CD4-positive, alpha-beta T cell treated with Interleukin-4 for 4 hours (primary cell): ENCODE measurements at places on chromosomes 7 and 10.

- DNase-seq: no peak
Measured at GRCh38 chr7:19707240-19707639, 1.6 kb downstream of the POLR1F start.

GRCh38 chr10:108544500-108545120 is 1378.7 kb downstream of the XPNPEP1 start:
- peak; percentile 13 for DNase-seq

DNA sequence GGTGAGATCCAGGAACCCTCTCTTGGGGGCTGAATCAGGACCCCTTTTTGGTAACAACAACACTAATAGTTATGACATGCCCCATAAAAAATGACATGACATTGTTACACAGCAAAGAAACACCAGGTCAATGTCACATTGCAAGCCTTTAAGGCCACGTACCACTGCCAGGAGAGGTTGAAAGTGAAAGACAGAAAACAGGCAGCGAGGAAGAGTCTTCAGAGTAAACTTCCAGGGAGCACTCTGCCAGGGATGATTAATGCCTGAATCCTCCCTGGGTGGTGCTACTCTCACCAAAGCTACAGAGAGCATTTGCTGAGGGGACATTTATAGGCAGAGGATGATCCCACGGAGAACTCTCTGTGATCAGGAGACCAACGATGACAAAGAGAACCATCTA is 551.6 kb downstream of the CALN1 start:
- no peak for DNase-seq

- no peak for DNase-seq
Measured at GRCh38 chr7:47725031-47725780, 143.3 kb upstream of the TNS3 start.

DNA sequence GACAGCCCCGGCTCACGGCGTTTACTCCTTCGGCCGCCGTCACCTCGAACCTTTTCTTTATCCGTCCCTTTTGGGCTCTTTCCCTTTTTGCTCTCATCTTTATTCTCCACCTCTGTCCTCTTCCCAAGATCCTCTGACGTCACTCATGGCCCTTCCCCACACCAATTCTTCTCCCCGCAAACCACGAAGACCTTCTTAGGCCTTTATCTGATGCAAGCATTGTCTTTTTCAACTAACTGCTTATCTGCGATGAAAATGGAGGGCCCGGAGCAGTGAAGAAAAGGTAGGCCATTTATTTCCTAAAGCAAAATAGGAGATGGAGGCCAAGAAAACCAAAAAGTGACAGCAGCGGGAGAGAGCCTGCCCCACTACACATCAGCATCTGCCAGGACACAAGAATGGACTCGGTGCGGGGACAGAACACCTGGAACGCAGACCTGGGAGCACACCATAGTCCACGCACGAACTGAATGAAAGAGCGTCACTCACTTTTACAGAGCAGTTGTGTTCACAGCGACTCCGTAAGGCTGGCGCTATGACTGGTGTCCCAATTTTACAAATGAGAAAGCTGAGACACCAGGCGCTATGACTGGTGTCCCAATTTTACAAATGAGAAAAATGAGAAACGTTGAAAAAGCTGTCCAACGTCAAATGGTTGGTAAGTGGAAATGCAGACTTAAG is 45.3 kb downstream of the ZNF777 start:
- DNase-seq: no peak

DNA sequence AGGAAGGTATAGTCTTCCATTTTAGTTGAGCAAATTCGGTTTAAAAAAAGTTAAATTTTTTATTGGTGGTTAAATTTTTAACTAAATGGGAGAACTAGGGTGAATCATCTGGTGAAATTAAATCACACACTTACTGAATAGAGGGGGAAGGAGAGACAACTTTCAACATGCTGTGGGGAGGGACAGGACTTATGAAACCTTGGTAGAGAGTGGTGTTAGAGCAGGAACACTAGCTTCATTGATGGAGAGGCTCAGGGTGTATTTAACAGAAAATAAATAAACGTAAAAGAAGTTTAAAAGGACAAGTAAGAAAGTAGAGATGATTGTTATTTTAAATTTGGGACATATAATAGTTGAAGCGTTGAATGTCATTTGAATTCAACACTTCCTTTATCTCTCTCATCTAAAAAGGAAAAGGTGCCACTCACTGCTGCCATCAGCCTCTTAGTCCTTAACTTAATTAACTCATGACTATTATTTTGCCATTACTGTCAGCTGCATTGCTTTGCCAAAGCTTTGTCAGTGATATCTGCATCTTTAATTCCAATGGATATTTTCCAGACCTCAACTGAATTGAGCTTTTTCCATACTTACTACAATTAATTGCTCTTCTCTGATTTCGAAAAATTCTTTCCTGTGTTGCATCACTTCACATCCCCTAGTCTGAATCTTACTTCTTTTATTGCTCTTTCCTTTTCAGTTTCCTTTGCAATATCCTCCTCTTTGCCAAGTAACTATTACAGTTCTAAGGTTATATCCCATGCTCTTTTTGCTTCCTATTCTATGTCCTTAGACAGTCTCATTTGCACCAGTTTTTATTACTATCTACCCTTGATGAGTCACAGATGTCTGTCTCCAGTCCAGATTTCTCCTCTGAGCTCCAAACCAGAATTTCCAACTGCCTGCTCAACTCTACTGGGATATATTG is 71.7 kb downstream of the GNAT3 start:
- no peak for DNase-seq

GRCh38 chr7:138945154-138945553 is 36.0 kb downstream of the KIAA1549 start:
- no peak for DNase-seq

DNA sequence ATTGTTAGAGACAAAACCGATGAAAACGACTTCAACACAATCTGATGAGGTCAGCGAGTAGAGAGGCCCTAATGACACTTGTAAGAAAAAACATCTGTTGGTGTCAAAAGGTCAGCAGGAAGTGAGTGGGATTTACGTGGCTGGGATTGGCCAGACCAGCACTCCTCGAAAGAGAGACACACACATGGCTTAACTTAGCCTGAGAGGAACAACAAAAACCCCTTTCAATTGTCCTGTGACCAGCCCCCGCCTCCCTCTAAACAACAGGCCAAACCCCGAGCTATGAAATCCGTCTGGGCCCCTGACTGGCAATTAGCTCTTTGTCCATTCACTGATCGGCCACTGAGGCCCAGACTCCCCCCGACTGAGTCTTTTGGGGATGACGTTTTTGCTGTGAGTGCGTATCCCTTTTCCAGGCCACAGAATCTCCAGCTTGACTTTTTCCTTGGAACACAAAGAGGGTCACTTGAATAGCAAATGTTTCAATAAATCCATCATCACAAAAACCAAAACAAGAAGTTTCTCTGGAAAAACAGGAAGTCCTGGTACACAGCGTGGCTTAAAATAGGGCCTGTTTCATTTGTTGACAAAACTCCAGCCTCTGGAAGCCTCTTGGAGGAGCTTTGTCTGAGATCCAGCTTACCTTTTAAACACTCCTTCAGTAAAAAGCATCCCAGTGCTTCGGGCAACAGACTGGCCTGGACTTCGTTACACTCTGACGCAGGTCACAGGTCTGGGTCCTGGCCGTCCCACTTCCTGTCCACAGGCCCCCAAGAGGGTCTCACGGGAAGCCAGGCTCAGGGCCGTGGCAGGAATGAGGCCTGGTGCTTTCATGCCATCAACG is 103.0 kb downstream of the CTBP2 start:
- no peak for DNase-seq

DNA sequence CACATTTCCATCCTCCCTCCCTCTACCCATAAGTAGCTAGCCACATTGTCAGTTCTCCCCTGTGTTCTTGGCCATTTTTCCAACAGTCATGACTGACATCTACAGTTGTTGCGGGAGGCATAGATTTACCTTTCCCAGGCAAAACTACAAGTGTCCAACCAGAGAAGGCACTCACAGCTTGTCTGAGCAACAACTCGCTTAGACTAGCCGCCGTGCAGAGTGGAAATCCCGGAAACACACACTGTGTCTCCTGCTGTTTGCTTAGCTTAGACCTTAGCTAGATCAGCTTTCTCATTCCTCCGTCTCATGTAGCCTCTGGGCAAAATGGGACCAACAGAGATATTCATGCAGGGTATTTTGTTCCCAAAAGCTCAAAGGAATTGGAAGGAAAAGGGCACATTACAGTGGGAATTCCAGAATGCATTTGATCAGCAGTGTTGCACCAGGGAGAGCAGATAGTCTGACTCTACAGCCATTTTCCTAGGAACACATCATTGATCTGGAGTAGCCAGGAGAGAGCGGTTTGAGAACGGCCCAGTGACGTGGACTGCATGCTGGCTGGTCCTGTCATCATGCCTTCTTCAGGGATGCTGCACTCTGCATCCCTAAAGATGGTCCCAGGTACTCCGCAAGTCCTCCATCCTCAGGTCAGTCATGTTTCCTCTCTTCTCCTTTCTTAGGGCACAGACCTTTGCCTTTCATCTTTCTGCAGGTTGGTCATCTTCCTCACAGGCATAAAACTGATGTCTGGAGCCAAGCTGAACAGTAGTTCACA is 89.4 kb downstream of the C10orf90 start:
- DNase-seq: no peak

DNA sequence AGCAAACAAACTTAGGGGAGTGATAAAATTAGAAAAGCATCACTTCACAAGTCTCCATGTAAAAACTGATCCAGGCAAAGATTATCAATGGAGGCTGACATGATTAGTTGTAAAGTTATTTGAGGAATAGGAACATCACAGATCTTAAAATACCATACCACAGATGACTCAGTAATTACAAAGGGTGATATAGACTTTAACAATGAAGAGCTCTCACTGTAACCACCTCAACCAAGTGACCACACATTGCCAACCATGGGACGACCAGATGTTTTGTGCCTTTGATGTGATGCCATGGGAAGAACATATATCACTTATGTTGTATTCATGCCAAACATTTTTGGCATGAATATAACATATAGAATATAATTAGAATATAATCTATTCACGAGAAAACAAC is 11.7 kb downstream of the AASS start:
- no peak for DNase-seq

DNA sequence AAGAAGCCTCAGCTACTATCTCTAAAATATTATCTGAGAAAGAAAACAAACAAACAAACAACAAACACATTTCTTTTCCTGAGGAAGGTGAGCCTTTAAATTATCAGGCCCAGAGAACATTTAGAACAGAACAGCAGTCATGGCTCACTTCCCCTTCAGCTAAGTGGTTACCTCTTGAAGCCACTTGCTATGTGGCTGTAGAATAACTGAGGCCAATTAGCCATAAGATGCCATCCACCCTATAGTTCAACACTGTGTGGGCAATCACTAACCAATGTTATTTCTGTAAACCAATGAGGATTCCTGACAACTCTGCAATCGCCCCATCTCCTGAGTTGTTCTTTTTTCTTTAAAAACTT is 3.7 kb upstream of the UPP1 start:
- DNase-seq: no peak

- DNase-seq: no peak
Measured at GRCh38 chr7:130270947-130271800, 4.5 kb downstream of the CPA2 start.

- DNase-seq: no peak
Measured at GRCh38 chr7:96953676-96954513, 51.5 kb upstream of the DLX6 start.

- DNase-seq: peak; percentile 21
Measured at GRCh38 chr7:131302876-131303707, 24.6 kb upstream of the MKLN1 start.

DNA sequence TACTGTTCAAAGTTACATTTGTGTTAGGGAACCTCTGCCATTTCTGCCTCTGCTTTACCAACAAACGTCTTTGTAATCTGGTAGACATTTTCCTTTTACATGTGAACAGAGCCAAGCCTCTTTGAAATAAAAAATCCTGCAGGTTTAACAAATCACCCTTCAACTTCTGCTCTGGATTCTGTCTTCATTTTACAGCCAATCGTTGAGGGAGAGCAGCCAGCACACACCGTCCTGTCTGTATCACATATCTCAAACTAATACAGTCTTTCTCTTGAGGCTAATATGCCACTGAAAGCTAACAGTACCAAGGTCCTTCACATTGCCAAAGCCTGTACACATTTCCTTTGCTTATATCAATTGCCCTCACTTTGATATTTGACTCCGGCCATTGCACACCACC is 468.6 kb upstream of the TEX47 start:
- DNase-seq: no peak

DNA sequence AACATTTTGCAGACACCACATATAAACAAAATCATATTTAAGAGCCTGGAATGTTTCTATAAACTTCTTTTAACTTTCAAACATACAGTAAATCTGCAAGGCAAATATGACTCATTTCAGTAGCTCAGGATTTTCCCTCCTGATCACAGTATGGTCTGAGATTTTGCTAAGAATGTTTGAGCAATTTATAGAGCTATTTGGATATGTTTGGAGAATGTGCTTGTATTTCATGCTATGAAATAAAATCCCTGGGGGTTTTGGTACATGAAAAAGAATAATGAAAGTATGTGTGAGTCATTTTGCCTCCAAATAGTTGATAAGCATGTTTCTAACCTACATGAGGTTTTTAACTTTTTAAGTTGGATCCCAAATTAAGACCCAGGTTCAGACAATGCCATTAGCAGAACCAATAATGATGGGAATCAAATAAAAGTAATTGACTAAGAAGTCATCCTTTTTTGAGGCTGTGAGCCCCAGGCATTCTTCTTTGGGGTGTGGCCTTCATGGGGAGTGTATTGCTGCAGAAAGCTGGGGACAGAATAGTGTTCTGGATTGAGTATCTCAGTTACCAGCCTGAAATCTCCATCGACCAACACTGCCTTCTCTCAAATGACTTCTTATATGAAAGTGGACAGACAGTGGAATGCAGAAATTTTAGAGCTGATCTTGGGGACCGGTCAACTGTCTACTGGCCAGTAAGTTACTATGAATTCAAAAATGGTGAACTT is 66.1 kb upstream of the AGBL3 start:
- DNase-seq: no peak

DNA sequence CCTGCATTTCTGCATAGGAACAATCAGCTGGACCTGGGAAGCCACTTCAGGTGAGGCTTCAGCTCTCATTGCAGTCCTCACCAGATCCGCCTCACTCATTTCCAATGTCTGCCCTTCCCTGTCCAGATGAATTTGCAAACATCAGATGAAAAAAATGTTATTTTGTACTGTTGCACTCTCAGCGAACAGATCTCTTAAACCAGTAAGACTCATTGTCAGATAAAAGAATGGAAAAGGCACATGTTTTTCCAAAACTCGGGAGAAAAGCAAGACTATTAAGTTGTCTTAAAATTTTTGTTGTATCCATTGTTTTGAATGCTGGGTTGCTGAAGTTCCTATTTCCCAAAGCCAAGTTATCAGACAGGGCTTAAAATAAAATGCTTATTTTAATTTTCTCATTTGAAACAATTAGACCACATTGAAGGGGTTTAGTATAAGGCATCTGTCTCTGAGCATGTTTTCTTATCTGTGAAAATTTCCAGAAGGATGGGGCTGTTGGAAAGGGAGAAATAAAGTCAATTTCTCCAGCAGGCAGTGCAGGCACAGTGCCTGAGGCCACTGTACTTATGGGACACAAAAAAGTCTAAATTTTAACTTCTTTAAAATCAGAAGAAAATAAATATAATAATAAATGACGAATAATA is 396.8 kb downstream of the KCNMA1 start:
- no peak for DNase-seq
